ENCODE measurements at places on chromosomes 4 and X. TPM values are rescaled to one million over a fixed set of nuclear protein-coding genes. Genes with fewer than 3 reads are reported as not detected.

Gene CXCL3
- total RNA-seq, result 19.7 TPM

Gene TLR10
- total RNA-seq, result not detected

Gene FAT4
- 16.6 TPM for total RNA-seq

Gene SSX4B
- not detected for total RNA-seq

Gene ETFDH
- total RNA-seq, result 10.3 TPM

Gene EPHA5
- 3.7 TPM for total RNA-seq

Gene NCAPG
- 2.2 TPM for total RNA-seq

Gene NAA11
- 3.9 TPM for total RNA-seq

Gene KLB
- total RNA-seq, result under 0.01 TPM

Gene DGKK
- total RNA-seq, result not detected

Gene RASGEF1B
- total RNA-seq, result not detected

Gene ETDA
- total RNA-seq, result not detected

Gene FAM241A
- total RNA-seq, result 0.88 TPM

Gene ATP2B3
- not detected for total RNA-seq

Gene S100G
- not detected for total RNA-seq

Gene SNCA
- 7.9 TPM for total RNA-seq

Gene TEX13C
- total RNA-seq, result not detected

Gene ARL9
- 0.22 TPM for total RNA-seq

Gene SPP1
- total RNA-seq, result 1.5 TPM

Gene HGFAC
- not detected for total RNA-seq

Gene TLR2
- 0.29 TPM for total RNA-seq

Gene AR
- 0.22 TPM for total RNA-seq

Gene TBC1D25
- total RNA-seq, result 11.8 TPM

Gene PRKG2
- total RNA-seq, result 0.72 TPM

Gene DCHS2
- not detected for total RNA-seq

Gene GRID2
- not detected for total RNA-seq

Gene IGFBP7
- 311 TPM for total RNA-seq
